Activated CD4-positive, alpha-beta T cell treated with anti-CD3 and anti-CD28 coated beads for 48 hours (primary cell): ENCODE measurements at places on chromosomes 7 and 10.

- DNase-seq: peak; percentile 73
Observed at GRCh38 chr10:7192831-7193361, 217.9 kb downstream of the SFMBT2 start.

- no peak for DNase-seq
Observed at GRCh38 chr10:23035569-23035968, 59.8 kb upstream of the MSRB2 start.

- no peak for DNase-seq
Observed at GRCh38 chr7:137360087-137360679, 16.6 kb upstream of the PTN start.

DNA sequence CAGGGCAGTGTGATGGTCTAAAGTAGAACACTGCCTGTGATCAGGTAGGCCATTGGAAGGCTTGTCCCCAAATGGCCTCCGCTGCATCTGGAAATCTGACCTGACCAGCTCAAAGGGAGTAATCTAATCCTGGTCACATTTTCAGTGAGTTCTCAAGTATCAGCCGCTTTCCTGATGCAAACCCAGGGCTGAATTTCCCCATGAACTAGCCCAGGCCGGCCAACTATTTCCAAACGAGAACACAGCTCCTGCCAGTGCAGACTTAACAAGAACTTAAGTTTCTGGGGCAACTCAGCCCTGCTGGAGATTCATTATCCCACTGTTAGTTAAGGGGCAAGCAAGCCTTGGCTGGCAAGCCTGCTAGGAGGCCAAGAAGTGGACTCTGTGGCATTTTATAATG is 59.6 kb upstream of the FAM180A start:
- no peak for DNase-seq

GRCh38 chr10:113128450-113129070 is 178.5 kb downstream of the TCF7L2 start:
- DNase-seq: no peak

- no peak for DNase-seq
Observed at GRCh38 chr10:97608991-97609561, 19.6 kb downstream of the C10orf62 start.

GRCh38 chr10:70589762-70590654 is 12.5 kb downstream of the PRF1 start:
- DNase-seq: no peak

GRCh38 chr10:119282446-119282845 is 75.1 kb downstream of the GRK5 start:
- DNase-seq: no peak

DNA sequence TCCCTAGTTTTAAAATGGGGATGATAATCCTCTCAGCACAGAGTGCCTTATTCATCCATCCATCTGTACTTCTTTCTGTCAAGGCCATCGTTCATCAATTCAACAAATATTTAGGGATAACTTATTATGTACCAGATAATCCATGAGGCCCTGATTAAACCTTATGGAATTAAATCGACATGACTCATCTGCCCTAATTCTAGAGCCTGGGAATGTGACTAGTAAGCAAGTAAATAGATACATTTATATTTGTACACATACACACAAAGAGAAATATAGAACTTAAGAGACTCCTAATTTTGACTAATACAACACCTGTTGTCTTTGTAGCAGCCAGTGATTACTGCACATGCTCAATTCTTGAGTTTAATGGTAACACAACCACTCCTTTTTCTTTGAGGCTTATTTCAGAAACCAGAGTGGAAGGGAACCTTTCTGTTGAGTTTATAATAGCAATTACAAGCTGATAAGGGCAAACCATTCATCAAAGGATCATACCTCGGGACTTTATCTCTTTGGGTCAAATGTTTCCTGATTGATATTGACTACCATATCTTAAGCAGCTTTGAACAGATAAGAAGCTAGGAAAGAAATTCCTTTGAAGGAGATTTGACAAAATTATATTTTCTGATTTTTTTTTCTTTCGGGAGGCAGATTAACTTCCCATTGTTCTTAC is 122.7 kb downstream of the ARID5B start:
- DNase-seq: no peak

DNA sequence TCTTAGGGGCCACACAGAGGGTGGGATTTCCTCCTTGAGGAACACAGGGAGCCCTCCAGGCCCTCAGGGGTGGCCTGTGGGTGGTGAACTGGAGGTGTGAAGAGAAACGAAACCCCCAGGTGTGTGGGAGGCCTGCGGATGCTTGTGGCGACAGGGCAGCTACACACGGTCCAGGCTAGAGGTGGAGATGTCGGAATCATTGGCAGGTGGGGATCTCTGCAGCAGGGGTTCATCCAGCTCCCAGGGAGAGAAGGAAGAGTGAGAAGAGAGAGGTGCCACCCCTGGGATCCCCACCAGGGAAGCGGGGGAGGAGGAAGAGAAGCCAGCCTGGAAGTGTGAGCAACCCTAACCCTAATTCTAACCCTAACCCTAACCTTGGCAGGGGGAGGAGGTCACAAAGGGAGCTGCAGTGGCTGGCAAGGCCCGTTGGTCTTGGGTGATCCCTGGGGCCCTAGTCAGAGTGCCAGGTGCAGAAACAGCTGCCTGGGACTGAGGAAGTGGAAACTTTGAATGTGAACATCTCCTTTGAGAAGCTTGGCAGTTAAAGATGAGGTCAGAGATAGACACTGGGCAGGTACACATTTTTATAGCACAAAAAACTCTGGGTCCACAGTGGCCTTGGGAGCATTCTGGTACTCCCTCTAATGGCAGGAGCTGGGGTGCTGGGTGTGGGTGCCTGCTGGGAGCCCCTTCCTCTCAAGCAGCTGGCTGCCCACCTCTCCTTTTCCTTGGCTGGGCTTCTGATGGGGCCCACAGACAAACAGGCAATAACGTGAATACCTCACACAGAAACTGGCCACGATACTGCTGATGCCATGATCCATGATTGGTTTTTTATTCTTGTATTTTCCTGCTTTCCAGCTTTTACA is 6.8 kb upstream of the AEBP1 start:
- peak; percentile 50 for DNase-seq

GRCh38 chr10:93420091-93420490 is 62.0 kb downstream of the MYOF start:
- DNase-seq: no peak

DNA sequence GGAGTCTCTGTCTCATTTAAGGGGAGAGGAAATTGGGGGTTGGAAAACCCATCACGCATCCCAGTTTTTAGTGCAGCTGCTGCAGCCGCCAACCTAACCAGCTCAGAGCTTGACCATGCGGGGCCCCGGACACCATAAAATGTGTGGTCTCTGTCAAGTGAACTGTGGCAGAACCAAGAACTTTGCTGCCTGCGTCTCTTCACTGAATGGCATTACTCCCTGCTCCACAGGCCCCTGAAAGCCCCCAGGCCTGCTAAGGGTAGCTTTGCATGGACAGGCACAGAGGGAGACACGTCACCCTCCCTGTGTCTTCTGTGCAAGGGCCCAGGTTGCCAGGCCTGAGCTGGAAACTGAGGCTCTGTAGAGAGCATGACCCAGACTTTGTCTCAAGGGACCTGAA is 144.6 kb upstream of the GPR26 start:
- no peak for DNase-seq

DNA sequence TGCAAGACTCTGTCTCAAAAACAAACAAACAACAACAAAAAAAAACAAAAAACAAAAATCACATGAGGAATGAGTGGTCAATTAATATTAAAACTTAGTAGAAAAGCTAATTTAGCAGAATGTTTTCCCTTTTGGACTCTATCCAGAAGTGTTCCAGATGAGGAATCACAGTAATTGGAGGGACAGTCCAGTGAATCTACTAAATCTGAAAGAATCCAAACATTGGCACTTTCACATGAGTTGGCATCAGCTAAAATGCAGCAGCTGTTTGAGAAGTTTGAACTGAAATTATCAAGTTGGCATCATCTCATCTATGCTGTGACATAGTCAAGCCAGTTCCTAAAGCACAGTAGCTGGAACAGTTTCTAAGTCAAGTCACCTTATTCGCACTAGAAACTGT is 367.8 kb downstream of the PPP1R3A start:
- DNase-seq: no peak

- DNase-seq: no peak
Observed at GRCh38 chr7:155234158-155234492, 63.6 kb upstream of the INSIG1 start.

GRCh38 chr7:23276376-23276775 is 22.8 kb upstream of the MALSU1 start:
- no peak for DNase-seq

DNA sequence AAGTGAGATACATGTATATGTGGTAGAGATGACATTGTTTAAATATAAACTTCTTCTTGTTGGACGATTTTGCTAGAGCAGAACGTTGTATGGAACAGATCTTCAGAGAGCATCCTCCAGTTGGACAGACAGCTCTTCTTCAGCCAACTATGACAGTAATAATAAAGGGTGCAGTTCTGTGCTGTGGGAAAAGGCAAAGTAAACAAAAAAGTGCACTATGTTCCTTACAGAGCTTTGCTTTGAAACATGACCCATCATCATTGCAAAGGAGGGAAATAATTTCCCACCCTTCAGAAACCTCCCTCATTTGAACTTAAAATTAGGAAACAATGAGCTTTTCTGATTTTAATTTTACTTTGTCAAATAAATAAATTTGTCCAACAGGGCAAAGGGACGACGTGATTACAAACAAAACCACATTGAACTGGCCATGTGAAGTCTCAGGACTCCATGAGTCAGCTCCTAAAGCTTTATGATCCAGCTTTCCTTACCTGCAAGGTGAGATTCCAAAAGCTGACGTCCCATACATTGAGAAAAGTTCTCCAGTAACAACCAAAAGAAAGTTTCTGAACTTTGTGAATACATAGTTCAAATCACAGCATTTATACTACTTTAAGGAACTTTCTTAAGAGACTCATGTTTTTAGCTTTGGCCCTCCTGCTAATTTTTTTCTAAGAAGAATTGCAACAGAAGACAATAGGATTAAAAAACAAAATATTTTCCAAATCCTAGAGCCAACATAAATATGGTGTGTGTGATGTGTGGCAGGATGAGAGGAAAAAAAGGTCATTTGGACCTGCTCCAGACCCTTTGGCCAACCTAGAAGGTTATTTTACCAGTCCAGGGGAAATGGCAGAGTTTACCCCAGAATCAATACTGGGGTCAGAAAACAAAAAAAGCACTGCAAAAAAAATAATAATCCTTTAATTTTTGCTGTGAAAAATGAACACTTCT is 565.4 kb upstream of the NRP1 start:
- DNase-seq: no peak

DNA sequence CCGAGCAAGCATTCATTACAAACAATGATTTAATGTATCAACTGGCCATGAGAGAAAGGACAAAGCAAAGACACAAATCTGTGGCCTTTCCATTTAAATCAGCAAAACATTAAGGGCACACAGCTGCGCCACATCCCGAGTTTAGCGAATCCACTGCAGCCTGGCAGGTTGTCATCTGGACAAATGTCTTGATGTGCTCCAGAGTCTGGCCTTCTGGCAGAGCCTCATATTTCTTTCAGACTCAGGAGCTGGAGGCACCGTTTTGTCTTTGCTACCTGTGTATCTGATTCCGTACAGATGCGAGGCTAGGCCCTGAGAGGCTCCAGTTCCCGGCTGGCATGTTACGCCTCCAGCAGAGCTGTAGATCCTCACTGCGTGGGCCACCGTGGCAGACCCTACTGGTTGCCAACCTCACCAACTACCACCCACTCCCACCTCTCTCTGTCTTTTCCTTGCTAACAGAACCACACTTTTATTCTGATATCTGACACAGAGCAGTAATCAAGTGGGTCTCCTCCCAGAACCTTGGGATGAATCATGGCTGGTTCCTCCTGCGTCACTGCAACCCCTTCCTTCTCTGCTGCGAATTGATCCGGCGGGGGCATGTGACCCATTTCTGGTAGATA is 40.9 kb upstream of the EFCAB10 start:
- no peak for DNase-seq

- no peak for DNase-seq
Observed at GRCh38 chr7:7746458-7746857, 28.1 kb upstream of the RPA3 start.

DNA sequence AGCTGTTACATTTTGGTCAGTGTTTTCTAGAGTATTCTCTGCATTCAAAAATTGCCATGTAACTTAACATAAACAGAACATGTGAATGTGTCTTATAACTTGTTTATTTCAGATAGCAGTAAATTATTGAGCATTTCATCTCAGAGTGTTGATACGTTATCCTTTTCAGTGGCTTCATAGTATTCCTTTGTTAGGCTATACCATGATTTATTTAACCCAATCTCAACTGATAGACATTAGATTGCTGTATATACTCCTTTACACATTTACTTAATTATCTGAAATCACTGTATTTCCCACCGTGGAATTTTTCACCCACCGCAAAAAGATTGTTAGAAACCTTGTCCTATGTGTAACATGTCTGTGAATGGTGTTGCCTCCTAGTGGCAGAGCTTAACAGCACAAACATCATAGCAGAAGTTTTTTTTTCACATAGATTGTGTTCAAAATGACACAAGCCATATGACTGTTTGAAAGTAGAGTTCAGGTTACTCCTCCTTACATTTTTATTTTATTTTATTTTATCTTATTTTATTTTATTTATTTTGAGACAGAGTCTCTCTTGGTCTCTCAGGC is 21.4 kb downstream of the SLF2 start:
- DNase-seq: no peak

- peak; percentile 50 for DNase-seq
Observed at GRCh38 chr7:5780801-5781496, 514 bp downstream of the RNF216 start.

DNA sequence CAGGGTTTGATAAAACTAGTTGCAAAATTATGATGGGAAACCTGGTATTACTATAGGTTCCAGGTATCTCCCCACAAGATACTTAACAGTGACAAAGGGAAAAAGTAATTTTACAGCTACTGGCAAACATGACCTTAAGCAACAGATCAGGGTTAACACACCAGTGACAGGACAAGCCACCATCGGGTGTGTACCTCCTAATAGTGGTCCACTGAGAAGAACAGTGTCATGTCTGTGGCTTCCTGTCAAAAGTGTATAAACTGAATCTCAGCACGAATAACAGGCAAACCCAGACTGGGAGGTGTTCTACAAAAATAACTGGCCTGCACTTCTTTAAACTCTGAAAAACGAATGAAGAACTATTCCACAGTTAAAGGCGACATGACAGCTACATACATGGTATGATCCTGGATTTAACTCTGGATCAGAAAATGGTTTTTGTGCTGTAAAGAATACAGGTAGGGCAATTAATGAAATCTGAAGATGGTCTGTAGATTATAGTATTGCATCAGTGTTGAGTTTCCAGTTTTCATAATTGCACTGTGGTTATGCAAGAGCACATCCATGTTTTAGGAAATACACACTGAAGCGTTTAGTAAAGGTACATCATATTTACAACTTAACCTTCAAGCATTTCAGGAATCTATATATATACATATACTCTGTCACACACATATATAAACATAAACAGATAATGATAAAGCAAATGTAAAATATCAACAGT is 32.0 kb upstream of the ARMS2 start:
- peak; percentile 8 for DNase-seq

- DNase-seq: no peak
Observed at GRCh38 chr10:127610816-127611215, 61.7 kb downstream of the NPS start.

- DNase-seq: no peak
Observed at GRCh38 chr7:27972276-27972675, 208.3 kb downstream of the JAZF1 start.

GRCh38 chr10:1301143-1301542 is 245.0 kb downstream of the WDR37 start:
- no peak for DNase-seq
